ENCODE measurements at places on chromosomes 11 and 22. TPM values are rescaled to one million over a fixed set of nuclear protein-coding genes. Genes with fewer than 3 reads are reported as not detected.

DNA sequence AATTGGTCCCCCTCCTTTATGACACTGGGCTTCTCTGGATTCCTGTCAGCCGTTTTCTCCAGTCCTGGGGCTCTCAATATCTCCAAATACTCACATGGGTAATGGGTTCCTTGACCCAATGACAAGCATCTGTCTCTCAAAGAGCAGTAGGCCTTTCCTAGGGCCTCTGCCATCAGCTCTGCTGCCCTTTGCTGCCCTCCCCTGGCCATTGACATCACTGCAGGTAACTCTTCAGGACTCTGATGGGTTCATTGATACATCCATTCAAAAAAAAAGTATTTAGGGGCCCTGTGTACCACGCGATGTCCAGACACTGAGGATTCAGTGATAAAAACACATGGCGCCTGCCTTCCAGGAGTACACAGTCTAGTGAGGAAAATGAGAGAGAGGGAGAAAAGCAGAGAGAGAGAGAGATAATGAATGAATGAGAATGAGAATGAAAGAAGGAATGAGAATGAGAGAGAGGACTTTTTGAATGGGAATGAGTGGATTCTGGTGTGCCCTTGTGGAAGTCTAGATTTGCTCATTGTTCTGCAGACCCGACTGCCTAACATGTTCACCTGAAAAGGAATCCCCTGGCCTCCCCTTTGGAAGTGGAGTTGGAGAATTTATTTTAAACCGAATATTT, 42.6 kb upstream of the OLFML1 start:
- H3K4me1 ChIP-seq = no peaks in the 10 kb centered on the region
- H3K27me3 ChIP-seq = peaks cover 7% of the 10 kb centered on the region
- no peaks in the 10 kb centered on the region for H3K36me3 ChIP-seq
- no peak overlapping the region for H3K27ac ChIP-seq
- no peak for DNase-seq

Gene CALCA
- not detected for total RNA-seq

DNA sequence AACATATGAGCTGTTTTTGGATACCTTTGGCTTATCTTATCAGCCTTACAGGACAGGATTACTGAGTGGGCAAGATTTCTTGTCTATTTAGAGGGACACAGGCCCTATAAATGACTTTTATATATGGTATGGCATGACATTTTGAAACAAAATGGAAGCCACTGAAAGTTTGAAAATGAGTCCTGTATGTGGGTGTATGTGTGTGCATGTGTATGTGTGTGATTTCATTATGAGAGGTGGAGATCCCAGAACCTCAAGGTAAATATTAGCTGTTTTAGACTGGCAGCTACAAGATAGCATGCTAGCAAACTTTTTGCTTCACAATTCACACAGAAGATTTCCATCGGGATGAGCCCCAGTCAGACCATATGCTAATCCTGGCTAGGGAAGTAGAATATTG, 970.5 kb upstream of the CCDC90B start:
- DNase-seq = no peak
- H3K27me3 ChIP-seq = no peaks in the 10 kb centered on the region
- H3K27ac ChIP-seq = no peak overlapping the region
- no peaks in the 10 kb centered on the region for H3K4me1 ChIP-seq

DNA sequence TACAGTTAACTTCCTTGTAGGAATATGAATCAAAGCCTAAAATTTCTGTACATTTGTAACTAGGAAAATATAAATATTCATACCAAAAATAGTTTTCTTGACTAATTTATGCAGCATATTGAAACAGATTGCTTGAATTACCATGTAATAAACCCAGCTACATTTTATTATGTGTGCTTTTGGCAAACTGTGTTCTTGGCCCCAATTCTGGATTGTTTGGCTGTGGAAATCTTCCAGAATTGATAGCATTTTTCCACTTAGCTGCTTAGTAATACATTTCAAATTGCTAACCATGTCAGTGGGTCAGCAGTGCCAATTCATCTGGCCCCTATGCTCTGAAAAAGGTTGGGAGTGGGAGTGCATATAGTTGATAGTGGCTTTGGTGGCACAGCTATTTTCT, 32.3 kb downstream of the PDHX start:
- H3K27ac ChIP-seq = no peak overlapping the region
- H3K36me3 ChIP-seq = peaks cover 2% of the 10 kb centered on the region

Gene STK33
- total RNA-seq = 0.72 TPM

Gene CRACR2B
- total RNA-seq = 0.72 TPM

GRCh38 chr11:131841925-131842635, 471.7 kb downstream of the NTM start:
- no peaks in the 10 kb centered on the region for H3K4me1 ChIP-seq
- H3K36me3 ChIP-seq = no peaks in the 10 kb centered on the region
- H3K4me3 ChIP-seq = no peak overlapping the region
- peaks cover 13% of the 10 kb centered on the region for H3K27me3 ChIP-seq

Gene GRM5
- not detected for total RNA-seq

DNA sequence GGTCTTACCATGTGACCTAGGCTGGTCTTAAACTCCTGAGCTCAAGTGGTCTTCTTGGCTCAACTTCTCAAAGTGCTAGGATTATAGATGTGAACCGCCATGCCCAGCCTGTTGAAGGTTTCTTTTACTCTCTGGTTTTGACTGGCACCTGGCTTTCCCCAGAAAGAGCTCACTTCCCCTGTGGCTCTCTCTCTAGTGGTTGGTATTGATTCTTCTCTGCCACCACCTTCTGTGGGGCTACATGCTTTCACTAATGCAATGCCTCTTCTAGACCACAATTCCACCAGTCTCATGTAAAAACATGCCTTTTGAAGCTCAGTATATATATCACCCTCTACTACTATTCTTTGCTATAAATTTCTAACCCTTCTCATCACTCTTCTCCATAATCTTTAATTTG, 67.2 kb downstream of the CCDC83 start:
- H3K36me3 ChIP-seq = no peaks in the 10 kb centered on the region
- no peak overlapping the region for H3K4me3 ChIP-seq
- no peak overlapping the region for H3K27ac ChIP-seq
- peaks cover 9% of the 10 kb centered on the region for H3K4me1 ChIP-seq

Gene LRP5
- total RNA-seq = 18.6 TPM

Gene TENM4
- 63.3 TPM for total RNA-seq

GRCh38 chr22:37498289-37498909, 12.2 kb upstream of the MFNG start:
- peaks cover 32% of the 10 kb centered on the region for H3K36me3 ChIP-seq
- peaks cover 28% of the 10 kb centered on the region for H3K4me1 ChIP-seq
- no peaks in the 10 kb centered on the region for H3K27me3 ChIP-seq
- no peak overlapping the region for H3K4me3 ChIP-seq
